Left cardiac atrium (tissue), 4 donors: ENCODE measurements at places on chromosomes 3 and 15. TPM values are rescaled to one million over a fixed set of nuclear protein-coding genes. Genes with fewer than 3 reads are reported as not detected.

DNA sequence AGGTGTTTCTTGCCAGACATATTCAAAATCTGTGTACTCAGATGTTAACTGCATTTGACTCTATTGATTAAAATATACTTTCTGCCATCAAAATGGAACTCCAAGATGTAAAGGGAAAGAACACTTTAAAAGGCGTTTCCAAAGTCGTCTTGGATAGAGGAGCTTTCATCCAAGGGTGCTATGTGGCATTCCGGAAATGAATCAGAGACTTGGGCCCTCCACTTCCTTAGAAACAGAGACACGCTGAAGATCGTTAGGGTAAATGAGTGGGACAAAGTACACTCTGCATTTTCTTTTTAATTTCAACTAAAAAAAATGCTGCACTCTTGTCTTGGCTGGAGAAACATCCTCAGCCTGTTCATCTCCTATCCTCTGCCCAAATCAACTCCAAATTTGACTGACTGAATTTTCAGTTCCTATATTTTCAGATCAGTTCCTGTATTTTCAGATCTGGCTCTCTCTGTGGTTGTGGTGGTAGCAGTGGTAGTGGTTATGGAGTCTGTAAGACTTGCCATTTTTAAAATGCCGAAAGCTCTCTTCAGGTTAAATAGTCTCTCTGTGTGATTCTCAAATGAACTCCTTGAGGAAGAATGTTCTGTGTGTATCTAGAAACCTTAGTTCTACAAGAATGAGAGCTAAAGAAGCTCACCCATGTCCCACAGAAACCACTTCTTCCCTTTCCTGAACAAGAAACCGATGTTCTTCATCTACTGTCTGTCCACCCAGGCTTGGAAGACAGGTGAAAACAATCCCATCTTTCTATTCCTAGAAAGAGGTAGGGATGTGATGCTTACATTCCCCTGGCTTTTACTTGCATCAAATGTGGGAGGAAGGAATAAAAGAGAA, 156.8 kb upstream of the ICE2 start:
- no peak for DNase-seq

- DNase-seq: no peak
Observed at GRCh38 chr15:48595981-48596380, 49.5 kb downstream of the FBN1 start.

- DNase-seq: no peak
Observed at GRCh38 chr15:47834093-47834492, 116.8 kb downstream of the SEMA6D start.

- no peak for DNase-seq
Observed at GRCh38 chr15:63726491-63726890, 107.3 kb downstream of the HERC1 start.

- no peak for DNase-seq
Observed at GRCh38 chr3:123337948-123338619, 110.8 kb downstream of the ADCY5 start.

SLC38A3 gene
- total RNA-seq: 7.7 TPM
